RPMI7951 (cell line): ENCODE measurements at places on chromosomes 2 and 18.

- no peak for DNase-seq
Measured at GRCh38 chr2:161745866-161746614, 121.8 kb downstream of the SLC4A10 start.

DNA sequence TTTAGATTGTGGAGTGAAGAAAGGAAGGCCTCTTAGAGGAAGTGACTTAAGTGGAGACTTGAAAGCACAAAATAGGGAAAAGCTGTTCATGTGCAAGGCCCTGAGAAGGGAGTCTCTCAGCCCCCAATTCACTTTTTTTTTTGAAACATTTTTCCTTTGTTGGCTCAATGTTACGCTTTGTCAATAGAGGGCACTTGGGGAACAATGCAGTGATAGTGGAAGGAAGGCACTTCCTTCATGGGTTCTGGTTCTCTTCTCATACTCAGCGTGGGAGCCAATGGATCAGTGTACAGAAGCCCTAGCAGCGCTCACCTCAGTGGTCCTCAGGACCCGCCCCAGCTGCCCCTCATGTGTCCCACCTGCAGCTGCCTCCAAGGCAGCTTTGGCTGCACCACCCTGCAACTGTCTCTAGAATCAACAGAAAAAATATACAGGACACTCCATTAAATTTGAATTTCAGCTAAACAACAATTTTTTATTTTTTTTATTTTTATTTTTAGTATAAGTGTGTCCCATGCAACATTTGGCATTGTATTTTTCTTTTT, 8.6 kb upstream of the C2orf42 start:
- DNase-seq, result no peak

DNA sequence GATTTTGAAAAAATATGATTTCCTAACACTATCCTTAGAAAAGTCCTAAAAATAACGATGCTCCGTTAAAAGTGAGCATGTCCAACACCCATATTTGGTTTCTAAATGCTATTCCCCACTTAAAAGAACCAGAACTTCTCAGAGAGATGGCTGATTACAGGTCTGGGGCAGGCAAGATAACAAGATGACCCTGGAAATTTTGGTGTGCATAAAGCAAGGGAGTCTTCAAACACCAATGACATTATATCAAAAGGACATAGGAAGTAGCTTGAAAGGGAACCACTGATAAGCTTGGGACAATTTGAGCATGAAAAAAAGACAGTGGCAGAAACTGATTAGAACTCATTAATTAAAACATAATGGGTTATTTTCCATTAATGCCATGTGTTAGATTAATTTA, 17.9 kb downstream of the STK17B start:
- DNase-seq, result no peak

DNA sequence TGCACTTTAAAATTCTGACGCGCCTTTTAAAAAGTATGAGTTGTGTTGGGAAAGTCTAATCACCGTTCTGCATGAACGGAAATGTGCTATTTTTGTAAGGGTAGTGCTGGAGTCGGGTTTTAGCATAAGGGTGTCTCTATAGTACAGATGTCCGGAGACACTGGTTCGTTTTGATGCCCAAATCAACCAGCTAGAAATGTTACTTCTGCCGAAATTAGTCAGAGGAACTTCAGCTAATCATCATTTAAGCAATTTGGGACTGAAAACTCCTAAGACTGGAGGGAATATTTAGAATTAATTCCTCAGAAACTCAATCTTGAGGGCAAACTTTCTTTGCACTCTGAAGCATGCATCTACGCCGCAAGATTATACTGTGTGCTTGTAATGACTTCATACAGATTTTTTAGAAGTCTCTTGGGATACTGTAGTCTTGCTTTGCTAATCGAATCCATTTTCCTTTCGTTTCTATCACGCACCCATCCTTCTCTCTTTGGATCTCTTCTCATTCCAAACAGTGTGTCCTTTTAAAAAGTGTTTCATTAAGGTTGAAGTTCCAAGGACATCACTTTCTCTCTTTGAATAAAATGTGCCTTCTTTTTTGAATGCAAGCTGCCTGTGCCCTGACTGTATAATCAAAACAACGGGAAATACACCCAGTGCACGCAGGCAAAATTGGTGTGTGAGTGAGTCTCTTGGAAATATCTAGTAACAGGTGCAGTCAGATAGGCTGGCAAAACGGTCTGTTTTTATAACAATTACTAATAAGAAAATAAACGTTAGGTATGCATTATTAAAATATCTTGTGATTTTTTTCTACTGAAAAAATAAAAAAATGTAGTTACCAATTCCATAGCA, 270.9 kb upstream of the TCF4 start:
- DNase-seq, result no peak

- DNase-seq, result peak; percentile 100
Measured at GRCh38 chr2:215619022-215619958, 183.4 kb upstream of the FN1 start.

GRCh38 chr2:98663511-98664090, 55.2 kb downstream of the UNC50 start:
- no peak for DNase-seq

- no peak for DNase-seq
Measured at GRCh38 chr2:4502230-4502843, 799.0 kb downstream of the DCDC2C start.
